ENCODE measurements at places on chromosomes 6 and 20.

GRCh38 chr20:4300401-4300800, 285.0 kb upstream of the RNF24 start:
- DNase-seq, result no peak

GRCh38 chr20:52992632-52993031, 20.5 kb downstream of the TSHZ2 start:
- DNase-seq, result no peak

DNA sequence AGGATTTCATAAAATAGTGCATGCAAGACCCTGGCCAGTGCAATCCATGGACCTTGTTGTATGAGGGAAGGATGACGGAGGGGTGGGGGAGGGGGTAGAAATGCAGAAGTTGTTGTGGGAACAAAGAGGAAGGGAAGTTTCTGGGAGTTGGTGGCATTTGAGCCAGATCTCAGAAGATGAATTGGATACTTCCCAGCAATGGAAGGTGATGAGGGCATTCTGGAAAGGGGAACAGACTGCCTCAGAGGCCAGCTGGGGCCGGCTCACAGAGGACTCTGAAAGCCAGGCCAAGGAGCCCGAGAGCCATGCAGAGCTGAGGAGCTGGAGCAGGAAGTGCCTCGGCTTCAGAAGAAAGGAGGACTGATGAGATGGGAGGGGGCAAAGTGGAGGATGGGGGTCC, 2.7 kb downstream of the TMEM74B start:
- no peak for DNase-seq

GRCh38 chr6:111700135-111700690, 94.5 kb upstream of the TRAF3IP2 start:
- DNase-seq, result no peak

Data from CD14-positive monocyte (primary cell).